Subcutaneous preadipocyte (primary cell): ENCODE measurements at places on chromosomes 1 and 21. TPM values are rescaled to one million over a fixed set of nuclear protein-coding genes. Genes with fewer than 3 reads are reported as not detected.

CLDN14 gene
- total RNA-seq = not detected in 2 replicates

CLIC4 gene
- 245 and 302 TPM in 2 replicates for total RNA-seq

RNU1-2 gene
- under 0.01 TPM in 2 replicates for total RNA-seq

DDAH1 gene
- 70.9 and 76.6 TPM in 2 replicates for total RNA-seq

CRNN gene
- total RNA-seq = not detected in 2 replicates

TMEM50A gene
- 76.4 and 78.8 TPM in 2 replicates for total RNA-seq

SV2A gene
- 9.4 and 13.2 TPM in 2 replicates for total RNA-seq

FAM89A gene
- total RNA-seq = 4.1 and 5.5 TPM in 2 replicates

COL9A2 gene
- total RNA-seq = 0.59 and 0.73 TPM in 2 replicates

PPIE gene
- 23.5 and 25.0 TPM in 2 replicates for total RNA-seq

GBP2 gene
- total RNA-seq = 2.7 and 15.1 TPM in 2 replicates
